ENCODE measurements at places on chromosomes 11 and 22.
A peak's percentile ranks its signal among the peaks of the same experiment; 100 is the strongest.

GRCh38 chr11:66068154-66068821 lies 1.8 kb upstream of the PACS1 start:
- peak; percentile 51 for DNase-seq

GRCh38 chr11:131005829-131006228 lies 89.5 kb upstream of the SNX19 start:
- no peak for DNase-seq

GRCh38 chr11:37322333-37323194 lies 724.5 kb upstream of the RAG2 start:
- DNase-seq, result no peak

- no peak for DNase-seq
Measured at GRCh38 chr11:56916587-56916986, 72.1 kb upstream of the OR5AK2 start.

DNA sequence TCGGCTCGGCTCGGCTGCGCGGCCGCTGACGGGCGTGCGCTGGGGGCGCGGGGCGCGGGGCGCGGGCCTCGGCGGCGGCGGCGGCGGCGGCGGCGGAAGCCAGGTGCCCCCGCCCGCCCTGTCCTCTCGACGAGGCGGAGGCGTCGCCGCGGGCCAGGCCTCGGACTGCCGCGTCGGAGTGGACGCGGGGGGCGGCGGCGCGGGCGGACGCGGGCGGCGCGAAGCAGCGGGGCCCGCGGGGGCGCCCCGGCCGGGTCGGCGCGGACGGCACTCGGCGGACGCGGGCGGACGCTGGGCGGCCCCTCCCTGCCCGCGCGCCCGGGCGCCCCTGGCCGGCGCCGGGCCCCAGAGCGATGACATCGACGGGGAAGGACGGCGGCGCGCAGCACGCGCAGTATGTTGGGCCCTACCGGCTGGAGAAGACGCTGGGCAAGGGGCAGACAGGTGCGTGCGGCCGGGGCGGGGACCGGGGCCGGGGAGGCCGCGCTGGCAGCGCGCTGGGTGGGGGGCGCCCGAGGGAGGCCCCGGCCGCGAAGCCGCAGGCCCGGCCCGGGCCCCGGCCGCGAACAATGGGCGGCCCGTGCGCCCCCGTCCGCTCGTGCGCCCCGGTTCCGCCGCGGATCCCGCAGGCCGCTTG lies at the start of gene BRSK2:
Gene BRSK2, plus strand, starts transcription at position 3 of the 637 bp plus-strand sequence. Its CDS starts 351 bp downstream, at position 354.
- no peak for DNase-seq

GRCh38 chr11:61406067-61406466 lies 13.7 kb downstream of the TMEM216 start:
- no peak for DNase-seq

DNA sequence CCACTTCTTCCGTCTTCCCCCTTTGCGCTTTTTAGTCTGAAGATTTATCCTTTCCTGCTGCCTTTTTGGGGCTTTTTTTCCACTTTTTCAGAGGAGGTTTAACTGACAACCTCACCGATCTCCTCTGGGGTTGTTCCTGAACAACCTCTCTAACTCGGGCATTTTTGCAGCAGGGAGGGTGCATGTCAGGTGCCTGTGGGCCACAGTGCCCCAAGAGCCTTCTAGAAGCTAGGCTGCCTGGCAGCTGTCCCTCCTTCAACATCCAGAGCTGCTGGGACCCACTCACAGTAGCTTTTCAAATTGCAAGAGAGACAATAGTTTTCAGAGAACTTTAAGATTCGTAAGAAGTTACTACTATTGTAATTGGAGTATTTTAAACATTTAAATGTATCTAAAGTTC lies 1112.4 kb upstream of the CNTN5 start:
- no peak for DNase-seq

GRCh38 chr11:111312076-111312475 lies 13.7 kb downstream of the POU2AF3 start:
- no peak for DNase-seq

DNA sequence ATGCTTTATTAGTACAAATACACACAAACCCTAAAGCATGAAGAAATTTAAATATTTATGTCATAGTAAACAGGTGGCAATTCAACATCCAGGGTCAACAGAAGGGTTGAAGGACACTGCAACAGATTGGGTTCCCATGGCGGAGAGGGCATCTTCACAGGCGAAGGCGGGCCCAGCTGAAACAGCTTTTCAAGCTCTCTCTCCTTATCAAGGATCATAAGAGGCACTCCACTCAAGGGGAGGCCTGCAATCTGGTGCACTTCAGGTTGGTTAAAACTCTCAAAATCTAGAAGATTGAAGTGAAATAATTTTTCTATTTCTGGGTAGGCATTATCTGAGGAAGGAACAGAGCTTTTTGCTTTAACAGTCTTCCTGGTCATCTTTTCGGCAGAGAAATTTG lies 16.8 kb upstream of the SLC22A8 start:
- no peak for DNase-seq

DNA sequence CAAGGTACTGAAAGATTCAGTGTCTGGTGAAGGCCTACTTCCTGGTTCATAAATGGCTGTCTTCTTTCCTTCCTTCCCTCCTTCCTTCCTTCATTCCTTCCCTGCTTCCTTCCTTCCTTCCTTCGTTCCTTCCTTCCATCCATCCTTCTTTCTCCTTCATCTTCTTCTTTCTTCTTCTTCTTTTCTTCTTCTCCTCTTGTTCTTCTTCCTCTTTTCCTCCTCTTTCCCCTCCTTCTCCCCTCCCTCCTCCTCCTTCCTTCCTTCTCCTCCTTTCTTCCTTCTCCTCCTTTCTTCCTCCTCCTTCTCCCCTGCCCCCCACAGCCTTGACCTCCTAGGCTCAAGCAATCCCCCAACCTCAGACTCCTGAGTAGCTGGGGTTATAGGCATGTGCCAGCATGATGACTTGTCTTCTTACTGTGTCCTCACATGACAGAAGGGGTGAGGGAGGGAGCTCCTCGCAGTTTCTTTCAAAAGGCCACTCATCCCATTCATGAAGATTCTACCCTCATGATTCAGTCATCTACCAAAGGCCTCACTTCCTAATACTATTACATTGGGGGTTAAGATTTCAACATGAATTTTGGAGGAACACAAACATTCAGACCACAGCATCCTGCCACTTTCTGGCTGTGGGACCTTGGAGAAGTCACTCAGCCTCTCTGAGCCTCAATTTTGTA lies 22.6 kb upstream of the CCDC134 start:
- DNase-seq, result no peak

DNA sequence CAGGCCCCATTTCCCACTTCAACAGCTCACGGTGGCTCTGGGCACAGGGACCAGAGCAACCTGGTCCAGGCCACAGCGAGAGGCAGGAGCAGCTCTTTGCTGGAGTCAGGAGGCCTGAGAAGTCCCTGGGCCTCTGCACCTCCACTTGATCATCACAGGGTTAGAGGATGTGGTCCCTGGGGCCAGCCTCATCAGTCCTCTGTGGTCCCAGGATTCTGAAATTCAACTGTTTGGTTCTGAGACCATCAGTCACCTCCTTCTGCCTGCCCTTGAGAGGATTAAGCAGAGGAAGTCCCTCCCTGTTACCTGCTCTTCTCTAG lies 24.9 kb upstream of the CBX7 start:
- DNase-seq, result no peak

- DNase-seq, result no peak
Measured at GRCh38 chr22:39348909-39349505, 784 bp upstream of the SYNGR1 start.

- DNase-seq, result no peak
Measured at GRCh38 chr11:47981667-47982404, 1.5 kb downstream of the PTPRJ start.

DNA sequence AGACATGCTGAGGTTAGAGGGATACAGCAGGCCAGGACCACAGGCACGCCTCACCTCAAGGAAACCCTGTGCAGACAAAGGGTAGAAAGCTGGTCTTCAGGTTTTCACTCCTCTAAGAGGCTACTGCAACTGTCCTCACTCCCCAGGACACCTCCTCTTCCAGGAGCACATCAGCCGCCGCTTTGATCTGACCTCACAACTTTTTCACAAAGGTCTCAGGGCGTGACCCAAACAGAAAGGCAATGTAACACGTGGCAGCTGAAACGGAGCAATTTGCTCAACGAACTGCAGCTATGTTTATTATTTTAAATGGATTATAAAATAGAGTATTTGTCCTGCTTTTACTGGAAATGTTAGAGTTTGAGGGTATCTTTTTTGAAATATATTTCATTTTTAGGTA lies 46.1 kb downstream of the LARGE1 start:
- no peak for DNase-seq

DNA sequence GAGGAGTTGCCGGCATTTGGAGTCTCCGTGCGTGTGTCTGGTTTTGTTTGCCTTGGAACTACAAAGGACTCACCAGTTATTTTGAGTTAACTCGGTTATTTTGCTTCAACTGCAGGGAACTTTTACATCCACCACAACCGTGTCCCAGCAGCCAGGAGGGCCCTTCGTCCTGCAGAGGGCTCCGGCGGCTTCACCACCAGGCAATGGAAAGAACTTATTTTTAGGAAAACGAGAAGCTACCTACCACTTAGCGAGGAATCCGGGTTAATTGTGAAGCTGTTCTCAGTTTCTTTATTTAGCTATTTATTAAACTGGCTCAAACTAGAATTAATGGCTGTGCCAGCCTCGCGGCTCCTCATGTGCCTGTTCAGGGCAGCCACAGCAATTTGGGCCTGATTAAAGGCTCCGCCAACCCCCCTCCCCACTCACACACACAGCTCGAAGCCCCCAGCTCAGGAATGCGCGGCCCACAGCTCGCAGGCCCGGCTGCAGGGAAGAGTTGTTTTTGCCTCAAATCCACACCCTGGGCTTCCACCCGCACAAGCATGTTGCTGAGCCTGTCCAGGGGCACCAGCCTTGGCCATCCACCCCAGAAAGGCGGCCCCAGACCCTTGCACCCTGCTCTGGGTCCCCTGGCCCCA lies 55.9 kb upstream of the FGF3 start:
- no peak for DNase-seq

GRCh38 chr22:42114721-42115120 lies 15.9 kb downstream of the CYP2D6 start:
- DNase-seq, result no peak

- no peak for DNase-seq
Measured at GRCh38 chr11:70470127-70470526, 71.8 kb downstream of the CTTN start.

- DNase-seq, result no peak
Measured at GRCh38 chr11:69919659-69920344, 100.6 kb upstream of the FGF3 start.

DNA sequence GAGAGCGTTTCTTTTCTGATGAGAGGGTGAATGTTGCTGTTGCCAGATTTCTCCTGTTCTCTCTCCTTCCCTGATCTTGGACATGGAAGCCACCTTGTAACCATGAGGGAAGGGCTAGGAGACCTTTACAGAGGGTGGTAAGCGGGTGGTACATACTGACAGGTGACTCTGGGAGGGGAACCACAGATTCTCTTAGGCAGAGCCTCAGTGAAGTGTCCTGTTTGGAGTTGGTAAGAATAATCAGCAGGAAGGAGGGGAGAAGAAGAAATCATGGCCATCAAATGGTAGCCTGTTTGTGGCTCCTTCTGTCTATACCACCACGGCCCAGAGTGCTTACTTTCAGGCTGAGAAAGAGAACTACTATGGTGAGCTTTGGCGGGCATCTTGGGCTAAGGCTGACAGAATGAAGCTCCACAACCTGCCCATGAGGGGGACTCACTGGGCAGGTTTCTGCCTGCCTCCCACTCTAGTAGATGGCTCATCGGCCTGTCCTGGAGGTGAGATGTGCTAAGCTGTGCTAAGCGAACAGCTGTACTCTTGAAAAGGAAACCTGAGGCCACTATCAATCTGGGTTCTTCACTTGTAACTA lies 55.3 kb upstream of the CLTCL1 start:
- no peak for DNase-seq

GRCh38 chr11:33891714-33892327 lies at the start of gene LMO2:
Gene LMO2 (minus strand): TSS chr11:33892076. CDS start chr11:33869716, 22,360 bp downstream.
- DNase-seq, result no peak

DNA sequence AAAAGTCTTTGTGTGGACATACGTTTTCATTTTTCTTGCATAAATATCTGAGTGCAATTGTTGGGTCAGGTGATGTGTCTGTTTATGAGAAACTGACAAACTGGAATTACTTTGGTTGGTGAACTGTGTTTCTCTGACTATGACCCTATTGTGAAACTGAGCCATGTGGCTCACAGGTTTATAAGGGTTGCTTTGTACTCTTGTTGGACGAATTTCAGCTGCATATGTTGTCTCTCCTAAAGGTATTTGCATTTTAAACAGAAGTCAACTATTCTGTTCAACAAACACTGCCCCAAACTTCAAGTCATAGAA lies 34.4 kb upstream of the RASD2 start:
- no peak for DNase-seq

- no peak for DNase-seq
Measured at GRCh38 chr11:43933608-43934551, 8.6 kb upstream of the C11orf96 start.

DNA sequence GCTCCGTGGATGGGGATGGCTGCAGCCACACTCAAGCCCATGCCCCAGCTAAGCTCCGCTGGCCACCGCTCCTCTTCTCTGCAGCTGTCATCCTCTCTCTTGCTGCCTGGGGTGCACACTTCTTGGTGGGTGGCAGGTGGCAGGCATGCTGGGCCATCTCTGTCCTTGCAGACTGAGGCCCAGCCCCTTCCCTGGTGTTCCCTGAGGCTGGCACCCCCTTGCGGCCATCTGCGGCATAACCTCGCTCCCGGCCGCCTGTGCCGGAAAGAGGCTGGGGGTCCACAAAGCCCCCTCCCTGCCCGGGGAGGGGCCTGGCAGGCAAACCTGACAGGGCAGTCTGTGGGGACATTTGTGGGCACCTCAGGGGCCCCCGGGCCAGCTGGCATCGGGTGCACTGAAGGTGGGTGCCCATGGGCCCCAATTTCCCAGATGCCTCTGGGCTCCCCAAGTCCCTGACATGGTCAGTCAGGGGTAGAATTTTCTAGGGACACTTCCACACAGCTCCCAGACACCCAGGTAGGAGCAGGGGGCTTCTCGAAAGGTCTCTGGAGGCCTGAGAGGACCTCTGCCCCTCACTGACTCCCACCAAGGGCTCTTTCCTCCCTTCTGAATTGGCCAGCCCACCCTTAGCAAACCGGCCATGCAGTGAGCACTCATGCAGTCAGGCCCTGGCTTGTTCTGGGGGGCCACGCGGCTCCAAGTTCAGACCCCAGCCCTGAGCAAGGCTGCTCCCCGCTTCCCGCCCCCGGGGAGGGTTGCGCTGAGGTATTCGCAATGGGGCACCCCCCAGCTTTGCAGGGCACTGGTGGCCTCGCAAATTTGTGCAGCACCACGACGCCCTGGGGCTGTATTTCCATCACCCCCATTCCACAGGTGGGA lies 23.5 kb upstream of the TH start:
- DNase-seq, result no peak

DNA sequence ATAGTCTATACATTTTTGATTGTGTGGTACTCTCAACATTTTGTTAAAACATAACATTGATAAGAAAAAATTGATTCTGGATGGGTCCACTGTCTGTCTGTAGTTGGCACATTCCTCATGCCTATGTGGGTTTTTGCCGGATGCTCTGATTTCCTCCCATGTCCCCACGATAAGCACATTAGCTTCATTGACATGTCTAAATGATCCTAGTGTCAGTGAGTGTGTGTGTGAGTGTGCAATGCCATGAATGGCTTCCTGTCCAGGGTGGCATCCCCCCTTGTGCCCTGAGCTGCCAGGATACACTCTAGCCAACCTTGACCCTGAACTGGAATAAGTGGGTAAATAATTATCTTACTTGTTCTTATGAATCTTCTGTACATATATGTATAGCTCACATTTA lies 5.4 kb downstream of the SFI1 start:
- no peak for DNase-seq

- peak; percentile 37 for DNase-seq
Measured at GRCh38 chr11:112555491-112556364, 295.1 kb upstream of the PLET1 start.

Measured in activated CD4-positive, CD25-positive, alpha-beta regulatory T cell treated with anti-CD3 and anti-CD28 coated beads, Interleukin-2, amount 50 U/mL, for 16 hours (primary cell).